ENCODE measurements at places on chromosomes 3 and 15. TPM values are rescaled to one million over a fixed set of nuclear protein-coding genes. Genes with fewer than 3 reads are reported as not detected.

DNA sequence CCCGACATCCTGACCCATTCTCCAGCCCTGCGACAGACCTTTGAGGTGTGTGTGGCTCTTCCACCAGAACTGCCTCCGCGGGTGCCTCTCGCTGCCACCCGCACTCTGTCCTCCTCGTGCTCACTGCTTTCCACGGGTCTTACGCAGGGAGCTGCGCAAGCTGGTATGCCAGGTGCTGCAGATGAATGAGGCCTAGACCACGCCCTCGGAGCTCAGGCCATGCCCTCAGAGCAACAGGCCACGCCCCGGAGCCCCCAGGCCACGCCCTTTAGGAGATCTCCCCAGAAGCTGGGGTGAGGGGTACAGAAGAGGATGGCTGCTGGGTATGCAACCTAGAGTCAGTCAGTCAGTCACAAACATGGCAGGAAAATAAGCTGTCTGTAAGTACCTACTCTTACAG lies 300.3 kb downstream of the GABRG3 start:
- no peak overlapping the region for H3K4me3 ChIP-seq
- DNase-seq, result peak; percentile 41
- H3K36me3 ChIP-seq, result peaks cover 7% of the 10 kb centered on the region
- no peaks in the 10 kb centered on the region for H3K27me3 ChIP-seq
- H3K4me1 ChIP-seq, result peaks cover 19% of the 10 kb centered on the region

- H3K36me3 ChIP-seq, result peaks cover 7% of the 10 kb centered on the region
- peak within 1 kb of the TSS; percentile 74 for H3K4me3 ChIP-seq
- H3K4me1 ChIP-seq, result peaks cover 12% of the 10 kb centered on the region
- H3K27ac ChIP-seq, result peak within 1 kb of the TSS; percentile 15
- peak; percentile 98 for DNase-seq
Observed at GRCh38 chr15:72319985-72320671, at the start of gene CELF6. Gene CELF6 (minus strand): TSS chr15:72320157. CDS start chr15:72319874, 283 bp downstream.

DNA sequence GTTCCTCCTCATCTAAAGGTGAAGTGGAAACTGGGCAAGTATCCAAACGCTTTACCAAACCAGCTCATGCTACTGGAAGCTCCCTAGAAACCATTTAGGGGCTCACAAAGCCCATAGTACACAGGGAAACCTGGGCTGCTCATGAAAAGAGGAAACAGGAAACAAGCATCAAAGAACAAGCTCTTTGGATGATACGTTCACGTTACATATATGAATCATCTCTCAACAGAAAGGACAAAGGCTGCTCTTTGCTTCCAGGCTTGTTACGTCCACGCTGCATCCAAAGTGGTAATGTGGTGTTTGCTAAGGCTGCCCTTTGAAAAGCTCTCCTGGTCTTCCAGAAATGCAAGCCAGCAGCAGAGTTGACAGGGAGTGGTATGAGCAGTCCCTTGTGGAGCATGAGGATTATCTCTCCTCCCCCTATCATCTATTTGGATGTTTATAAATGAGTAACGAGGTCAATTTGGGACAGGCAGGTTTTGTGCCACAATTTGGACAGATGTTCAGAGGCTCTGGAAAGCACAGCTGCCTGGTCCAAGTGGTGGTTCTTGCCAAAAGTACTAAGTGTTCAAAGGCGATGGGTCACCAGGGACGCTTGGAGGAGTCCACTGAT lies 98.0 kb upstream of the RORA start:
- H3K4me1 ChIP-seq, result peaks cover 6% of the 10 kb centered on the region
- no peak overlapping the region for H3K4me3 ChIP-seq
- no peaks in the 10 kb centered on the region for H3K27me3 ChIP-seq
- DNase-seq, result no peak
- H3K36me3 ChIP-seq, result no peaks in the 10 kb centered on the region
- no peak overlapping the region for H3K27ac ChIP-seq

DNA sequence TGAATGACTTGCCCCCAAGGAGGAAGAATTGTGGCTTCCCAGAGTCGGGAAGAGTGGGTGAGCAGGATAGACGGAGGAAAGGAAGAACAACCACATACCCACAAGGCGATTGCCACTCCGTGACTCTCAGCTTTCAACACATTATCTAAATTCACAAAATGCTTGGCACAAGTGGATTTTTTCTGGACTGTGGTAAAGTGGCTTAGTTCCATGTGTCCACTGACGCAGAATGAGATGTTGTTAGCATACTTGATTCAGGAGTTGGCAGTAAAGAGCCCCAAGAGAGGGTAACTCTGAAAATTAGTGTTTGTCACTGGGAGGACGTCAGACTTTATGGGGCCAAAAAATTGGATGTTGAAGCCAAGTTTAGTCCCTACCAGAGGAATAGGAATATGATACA lies 198.8 kb upstream of the CTNNB1 start:
- H3K4me1 ChIP-seq, result peaks cover 77% of the 10 kb centered on the region
- no peak overlapping the region for H3K27ac ChIP-seq

- no peaks in the 10 kb centered on the region for H3K27me3 ChIP-seq
- H3K4me3 ChIP-seq, result no peak overlapping the region
- H3K4me1 ChIP-seq, result peaks cover 31% of the 10 kb centered on the region
- no peaks in the 10 kb centered on the region for H3K36me3 ChIP-seq
- no peak overlapping the region for H3K27ac ChIP-seq
Observed at GRCh38 chr15:65990298-65990981, 121.1 kb downstream of the RAB11A start.

SNTN gene
- not detected for total RNA-seq
